ENCODE measurements at places on chromosomes 13 and 19.

GRCh38 chr13:81610644-81611043 lies 1269.7 kb upstream of the SPRY2 start:
- DNase-seq = no peak

DNA sequence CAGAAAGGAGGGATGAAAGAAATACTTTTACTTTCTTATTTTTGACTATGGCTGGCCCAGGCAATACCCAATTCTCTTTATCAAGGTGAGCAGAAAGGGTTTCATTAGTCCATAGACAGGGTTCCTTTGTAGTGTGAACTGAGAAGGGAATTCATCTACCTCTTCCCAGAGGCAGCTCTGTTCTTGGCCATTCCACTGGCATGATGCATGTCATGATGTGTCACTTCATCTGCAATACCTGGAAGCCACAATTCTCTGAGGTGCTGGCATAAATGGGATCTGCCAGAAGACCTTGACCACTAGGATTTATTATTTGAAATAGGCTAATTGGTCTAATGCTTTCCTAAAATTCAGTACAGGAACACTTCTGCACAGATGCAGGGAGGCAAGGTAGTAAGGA lies 542.8 kb downstream of the RFC3 start:
- DNase-seq = no peak

DNA sequence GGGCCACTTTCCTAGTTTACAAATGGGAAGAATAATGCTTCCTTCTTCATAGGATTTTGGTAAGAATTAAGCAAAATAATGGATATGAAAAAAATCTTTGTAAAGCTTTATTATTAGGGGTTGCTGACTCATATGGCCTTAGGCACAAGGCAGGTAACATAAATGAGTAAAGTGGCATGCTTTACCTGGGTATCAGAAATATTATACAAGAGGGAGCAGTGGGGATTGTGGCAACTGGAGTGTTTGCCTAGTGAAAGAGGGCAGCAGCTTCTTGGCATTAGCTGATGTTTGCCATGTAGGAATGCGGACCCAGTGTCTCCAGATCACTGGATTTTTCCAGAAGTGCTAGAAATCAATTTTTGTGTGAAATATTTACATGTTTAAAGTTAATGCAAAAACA lies 19.5 kb downstream of the WDFY2 start:
- no peak for DNase-seq

DNA sequence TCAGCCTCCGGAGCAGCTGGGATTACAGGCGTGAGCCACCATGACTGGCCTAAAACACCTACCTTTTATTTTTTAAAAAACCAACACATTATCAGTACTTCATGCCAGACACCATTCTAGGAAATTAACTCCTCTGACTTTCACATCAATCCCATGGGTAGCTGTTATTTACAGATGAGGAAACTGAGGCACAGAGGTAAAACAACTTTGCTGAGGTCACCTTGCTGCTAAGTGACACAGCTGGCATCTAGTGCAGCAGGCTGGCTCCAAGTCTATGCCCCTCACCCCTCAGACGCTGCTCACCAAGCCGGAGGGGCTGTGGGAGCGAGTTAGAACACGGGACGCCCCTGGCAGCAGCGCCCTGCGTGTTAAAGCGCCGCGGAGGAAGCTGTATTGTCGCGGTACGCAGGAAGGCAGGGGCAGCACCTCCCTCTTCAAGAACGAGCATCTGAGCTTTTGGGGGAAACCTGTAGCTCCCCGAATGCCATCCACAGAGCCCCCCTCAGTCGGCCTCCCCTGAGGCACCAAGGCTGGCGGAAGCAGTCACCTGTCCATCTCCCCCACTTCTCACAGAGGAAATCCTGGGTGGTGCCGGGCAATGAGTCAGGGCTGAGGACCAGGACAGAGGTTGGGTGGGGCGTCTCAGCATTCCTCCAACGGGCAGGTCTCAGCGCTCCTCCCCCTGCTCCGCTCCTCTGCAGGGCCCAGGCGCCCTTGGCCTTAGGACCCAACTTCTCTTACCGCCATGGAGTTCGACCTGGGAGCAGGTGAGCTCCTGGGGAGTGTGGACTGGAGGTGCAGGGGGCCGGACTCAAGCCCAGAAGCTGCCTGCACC lies at the start of gene C19orf33:
TSS of gene C19orf33 (plus strand) at position 735 of the 835 bp plus-strand sequence. CDS start at position 746, 11 bp downstream.
- no peak for DNase-seq

DNA sequence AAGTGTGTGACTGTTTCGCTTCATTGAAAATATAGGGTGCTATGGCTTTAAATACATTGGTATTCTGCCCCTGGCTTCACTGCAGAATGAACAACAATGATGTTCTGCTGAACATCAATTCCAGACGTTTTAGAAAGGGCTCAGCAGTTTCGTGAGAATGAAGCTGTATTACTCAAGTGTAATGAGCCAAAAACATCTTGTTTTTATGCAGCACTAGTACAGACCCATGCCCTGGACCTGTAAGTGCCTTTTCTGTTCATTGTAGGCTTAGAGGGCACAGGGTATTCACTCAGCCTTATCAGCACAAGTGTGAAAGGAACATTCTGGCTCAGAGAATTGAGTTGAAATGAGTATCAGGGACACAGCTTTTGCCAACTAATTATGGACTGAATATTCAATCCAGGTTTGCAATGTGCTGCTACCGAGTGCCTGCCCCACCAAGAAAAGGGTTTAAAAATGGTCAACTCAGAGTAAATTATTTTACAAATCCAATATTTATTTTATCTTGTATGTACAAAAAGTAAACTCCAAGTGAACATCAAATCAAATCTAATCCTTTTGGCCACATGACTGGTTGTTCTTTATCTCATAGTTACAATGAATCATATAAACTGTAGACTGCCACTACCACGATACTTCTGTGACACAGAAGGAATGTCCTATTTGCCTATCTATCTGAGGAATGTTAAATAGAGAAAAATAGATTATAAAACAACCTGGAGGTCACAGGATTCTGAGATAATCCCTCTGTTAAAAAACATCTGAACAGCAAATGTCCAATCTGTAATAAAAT lies 362.8 kb downstream of the NALCN start:
- DNase-seq = no peak

GRCh38 chr19:43425567-43426392 lies 11.1 kb downstream of the TEX101 start:
- DNase-seq = no peak

DNA sequence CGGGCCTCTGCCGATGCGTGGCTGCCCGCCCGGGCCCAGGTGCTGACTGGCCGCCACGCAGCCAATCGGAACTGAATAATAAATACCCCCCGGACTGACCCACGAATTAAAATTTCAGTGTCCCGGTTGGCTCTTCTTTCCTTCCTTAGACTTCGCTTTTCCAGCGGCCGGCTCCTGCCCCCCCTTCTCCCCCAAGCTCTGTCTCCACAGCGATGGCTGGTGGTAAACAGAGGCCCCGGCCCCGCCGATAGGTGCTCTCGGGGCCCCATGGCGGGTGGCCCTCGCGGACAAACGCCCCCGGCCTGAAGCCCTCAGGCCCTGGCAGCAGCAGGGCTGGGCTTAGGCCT lies 2.6 kb downstream of the ZBTB7A start:
- no peak for DNase-seq

GRCh38 chr19:10701955-10702525 lies 801 bp downstream of the QTRT1 start:
- no peak for DNase-seq

DNA sequence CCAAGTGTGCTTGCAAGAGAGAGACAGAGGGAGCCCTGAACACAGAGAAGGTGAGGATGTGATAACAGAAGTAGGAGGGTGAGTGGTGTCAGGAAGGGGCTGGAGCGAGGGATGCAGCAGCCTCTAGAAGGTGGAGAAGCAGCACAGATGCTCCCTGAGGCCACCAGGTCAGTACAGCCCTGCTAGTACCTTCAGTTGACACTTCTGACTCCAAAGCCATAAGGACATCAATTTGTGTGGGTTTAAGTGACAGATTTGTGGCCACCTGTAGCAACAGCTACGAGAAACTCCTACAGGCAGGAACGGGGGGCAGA lies 6.9 kb downstream of the ERICH4 start:
- DNase-seq = no peak

- no peak for DNase-seq
Observed at GRCh38 chr19:33734913-33735312, 61.8 kb upstream of the KCTD15 start.

DNA sequence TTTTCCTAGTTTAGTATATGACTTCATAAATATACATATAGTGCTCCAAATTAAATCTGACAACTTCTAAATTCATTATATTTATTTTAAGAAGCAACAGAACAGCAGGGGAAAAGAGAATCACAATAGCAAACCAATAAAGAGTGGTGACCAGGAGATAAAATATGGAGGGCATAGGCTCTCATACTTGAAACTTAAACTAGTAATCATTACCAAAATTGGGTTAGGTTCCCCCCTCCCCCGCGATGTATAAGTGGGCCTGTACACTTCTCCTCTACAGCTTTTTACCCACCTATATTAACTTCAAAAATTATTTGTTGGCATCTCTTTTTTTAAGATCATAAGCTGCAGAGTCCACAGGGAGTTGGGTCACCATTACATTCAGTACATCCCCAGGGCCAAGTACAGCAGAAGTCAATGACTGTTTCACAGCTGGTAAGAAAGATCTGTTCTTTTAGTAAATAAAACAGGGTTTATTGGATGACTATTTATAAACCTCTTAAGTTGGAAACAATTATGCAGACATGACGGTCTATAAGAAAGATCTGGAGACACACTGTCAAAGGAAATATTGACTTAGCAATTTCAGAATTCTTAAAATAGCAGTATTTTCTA lies 29.4 kb downstream of the KLF12 start:
- DNase-seq = no peak

- DNase-seq = no peak
Observed at GRCh38 chr13:113974304-113975281, 717 bp upstream of the C13orf46 start.

DNA sequence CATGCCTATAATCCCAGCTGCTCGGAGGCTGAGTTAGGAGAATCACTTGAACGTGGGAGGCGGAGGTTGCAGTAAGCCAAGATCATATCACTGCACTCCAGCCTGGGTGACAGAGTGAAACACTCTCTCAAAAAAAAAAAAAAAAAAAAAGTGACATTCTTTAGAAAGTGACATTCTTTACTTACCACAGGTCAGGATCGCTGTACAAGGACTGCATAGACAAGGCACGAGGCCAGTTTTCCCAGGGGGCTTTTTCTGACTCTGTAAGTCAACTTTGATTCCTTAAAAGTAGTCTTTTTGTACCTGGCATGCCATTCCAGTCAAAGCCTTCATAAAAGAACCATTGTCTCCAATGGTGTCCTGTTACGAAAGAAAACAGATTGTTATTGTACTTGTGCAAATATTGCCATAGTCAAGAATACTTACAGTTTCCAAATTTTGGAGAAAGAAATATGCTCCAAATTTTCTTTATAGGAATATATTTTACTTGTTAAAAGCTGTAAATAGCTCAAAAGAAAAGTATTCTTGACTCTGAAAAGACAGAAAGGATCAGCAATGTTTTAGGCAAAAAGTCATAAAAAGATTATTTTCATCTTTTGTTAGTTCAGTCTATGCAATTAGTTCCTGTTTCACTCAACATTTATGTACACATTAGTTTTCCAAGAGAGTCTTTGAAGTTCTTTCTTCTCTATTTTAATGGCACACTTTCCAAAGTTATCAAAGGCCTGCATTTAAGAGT lies 39.3 kb downstream of the CEACAM1 start:
- DNase-seq = peak; percentile 69

DNA sequence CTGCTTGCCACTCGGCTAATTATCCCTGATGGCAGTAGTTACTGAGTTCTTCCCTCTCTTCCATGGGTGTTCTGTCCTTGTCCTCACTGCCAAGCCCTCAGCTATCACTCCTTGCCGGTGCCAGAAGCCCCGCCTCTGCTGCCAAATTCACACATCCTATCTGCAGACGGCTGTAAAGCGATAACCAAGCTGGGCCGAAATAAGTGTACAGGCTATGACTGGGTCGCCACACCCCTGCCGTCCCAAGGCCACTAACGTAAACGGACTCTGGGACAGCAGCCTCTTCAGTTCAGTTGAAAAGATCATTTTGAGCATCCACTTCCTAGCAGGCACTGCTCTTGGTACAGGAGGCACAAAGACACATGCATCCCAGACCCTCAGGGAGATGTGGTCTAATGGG lies 13.3 kb downstream of the SLC7A1 start:
- no peak for DNase-seq

DNA sequence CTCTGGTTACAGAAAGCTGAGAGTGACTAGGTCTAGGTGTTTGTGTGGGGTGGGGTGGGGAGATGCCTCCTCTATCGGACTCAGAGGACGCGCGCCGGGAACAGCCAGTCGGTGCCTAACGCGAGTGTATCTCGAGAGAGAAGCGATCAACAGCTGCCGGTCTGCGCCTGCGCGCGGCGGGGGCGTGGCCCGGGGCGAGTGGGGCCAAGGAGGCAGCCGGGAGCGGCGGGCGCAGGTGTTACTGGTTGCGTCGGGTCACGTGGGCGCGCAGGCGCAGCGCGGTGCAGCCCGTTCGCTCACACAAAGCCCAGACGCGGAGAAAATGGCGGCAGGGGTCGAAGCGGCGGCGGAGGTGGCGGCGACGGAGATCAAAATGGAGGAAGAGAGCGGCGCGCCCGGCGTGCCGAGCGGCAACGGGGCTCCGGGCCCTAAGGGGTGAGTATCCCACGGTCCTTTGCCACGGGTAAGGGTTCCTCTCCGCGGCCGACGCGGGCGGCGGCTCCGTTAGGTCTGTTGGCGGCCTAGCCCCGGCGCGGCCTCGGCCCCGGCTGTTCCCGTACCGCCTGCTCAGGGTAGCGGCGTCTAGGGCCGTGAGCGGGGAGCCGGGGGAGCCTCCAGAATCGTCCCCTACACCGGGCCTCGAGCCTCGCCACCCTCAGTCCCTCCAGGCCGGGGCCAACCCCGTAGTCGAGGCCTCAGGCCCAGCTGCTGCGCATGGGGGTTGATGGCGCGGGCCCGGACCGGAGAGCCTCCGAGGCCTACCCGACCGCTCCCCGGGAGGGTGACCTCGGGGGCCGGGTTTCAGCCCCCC lies at the start of gene HNRNPM:
TSS of gene HNRNPM (plus strand) at position 299 of the 811 bp plus-strand sequence. CDS start at position 323, 24 bp downstream.
- DNase-seq = peak; percentile 97

DNA sequence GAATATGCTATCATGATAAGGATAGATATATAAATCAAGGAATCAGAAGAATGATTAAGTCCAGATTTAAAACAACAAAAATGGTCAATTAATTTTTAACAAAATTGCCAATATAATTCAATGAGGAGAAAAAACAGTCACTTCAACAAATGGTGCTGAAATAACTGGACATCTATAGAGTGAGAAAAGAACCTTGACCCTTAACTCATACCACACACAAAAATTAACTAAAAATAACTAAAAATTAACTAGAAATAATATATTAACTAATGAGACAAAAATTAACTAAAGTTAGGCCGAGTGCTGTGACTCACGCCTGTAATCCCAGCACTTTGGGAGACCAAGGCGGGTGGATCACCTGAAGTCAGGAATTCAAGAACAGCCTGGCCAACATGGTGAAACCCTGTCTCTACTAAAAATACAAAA lies 9.5 kb downstream of the LGALS7 start:
- DNase-seq = no peak

GRCh38 chr13:98652721-98653462 lies 76.0 kb upstream of the STK24 start:
- DNase-seq = no peak

Data from COLO829 (cell line).